Left ventricle myocardium inferior (tissue), 1 donor: ENCODE measurements at places on chromosomes 2 and 18.

DNA sequence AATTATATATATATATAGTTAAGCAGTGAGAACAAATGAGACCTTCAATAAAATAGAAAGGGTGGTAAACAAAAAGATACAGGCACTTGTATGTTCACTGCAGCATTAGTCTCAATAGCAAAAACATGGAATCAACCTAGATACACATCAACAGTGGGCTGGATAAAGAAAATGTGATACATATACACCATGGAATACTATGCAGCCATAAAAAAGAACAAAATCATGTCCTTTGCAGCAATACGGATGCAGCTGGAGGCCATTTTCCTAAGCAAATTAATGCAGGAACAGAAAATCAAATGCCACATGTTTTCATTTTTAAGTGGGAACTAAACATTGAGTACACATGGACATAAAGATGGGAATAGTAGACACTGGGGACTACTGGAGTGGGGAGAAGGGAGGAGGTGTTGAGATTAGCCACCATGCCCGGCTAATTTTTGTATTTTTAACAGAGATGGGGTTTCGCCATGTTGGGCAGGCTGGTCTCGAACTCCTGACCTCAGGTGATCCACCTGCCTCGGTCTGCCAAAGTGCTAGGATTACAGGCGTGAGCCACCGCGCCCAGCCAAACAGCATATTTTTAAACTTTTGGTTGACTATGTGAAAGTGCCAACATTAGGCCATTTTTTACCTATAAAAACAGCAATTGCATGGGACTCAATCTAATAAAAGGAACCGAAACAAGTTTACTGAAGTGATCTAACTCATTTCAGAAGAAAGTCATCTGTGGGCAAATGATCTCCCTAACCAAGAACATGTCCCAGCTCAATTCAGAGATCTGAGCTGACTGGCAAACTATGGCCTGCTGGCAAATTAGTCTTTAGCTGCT, 23.7 kb downstream of the ICA1L start:
- DNase-seq: no peak

GRCh38 chr18:3810296-3810695, 360.3 kb downstream of the TGIF1 start:
- DNase-seq: no peak

GRCh38 chr18:37729716-37730115, 164.1 kb upstream of the CELF4 start:
- no peak for DNase-seq

DNA sequence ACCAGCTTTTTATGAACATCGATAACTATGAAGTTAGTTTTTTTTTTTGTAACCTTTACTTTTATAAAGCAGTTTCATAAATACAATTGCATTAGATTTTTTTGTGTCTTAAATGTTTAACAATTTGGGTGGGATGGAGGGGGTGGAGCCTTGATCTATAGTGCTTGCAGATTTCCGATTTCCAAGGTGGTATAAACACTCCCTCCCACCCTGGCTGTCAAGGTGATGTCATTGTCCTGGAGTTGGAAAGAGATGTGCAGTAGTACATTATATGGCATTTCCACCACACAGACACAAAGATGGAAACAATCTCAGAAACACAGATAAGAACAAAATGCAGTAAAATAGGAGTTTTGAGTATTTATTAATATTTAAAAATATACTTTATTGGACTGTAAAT, 114.4 kb downstream of the TTN start:
- DNase-seq: no peak

DNA sequence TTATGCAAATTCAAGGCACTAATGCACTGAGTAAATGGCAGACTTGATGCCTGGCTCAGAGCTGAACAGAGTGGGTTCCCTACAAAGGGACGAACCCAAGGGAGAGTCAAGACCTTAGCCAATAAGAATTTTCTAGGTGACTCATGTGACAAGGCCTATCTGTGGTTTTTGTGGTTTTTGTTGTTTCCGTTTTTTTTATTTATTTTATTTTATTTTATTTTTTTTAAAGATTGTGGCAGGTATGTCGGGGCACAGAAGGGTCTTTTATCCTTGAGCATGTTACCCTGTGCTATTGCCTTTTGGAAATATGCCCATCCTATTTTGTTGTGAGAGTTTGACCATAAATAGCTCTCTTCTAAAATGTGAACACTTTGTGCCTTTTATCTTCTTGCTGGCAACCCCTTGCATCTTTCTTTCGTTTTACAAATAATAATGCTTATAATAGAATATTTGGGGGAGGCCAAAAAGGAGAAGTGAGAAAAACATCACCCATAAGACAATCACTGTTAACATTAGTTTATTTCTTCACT, 113.4 kb upstream of the AQP4 start:
- no peak for DNase-seq

DNA sequence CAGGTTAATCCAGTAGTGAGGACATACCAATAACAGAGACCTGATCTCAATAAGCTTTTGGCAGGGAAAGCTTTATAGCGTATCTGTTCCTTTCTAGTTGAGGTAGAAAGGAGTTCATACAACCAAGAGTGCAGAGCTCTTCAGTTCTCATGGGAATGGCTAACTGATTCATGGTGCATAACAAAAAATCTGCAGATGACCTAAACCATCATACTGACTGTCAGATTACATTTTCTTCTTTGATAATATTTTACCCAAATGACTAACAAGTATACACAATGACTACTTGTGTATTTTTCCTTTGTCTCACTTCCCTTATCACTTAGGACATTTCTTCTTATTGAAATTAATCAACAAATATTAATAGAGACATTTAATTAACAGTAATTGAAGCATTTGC, 140.0 kb upstream of the SERTAD2 start:
- no peak for DNase-seq

GRCh38 chr2:184178229-184178628, 420.1 kb upstream of the ZNF804A start:
- DNase-seq: no peak

- no peak for DNase-seq
These were observed 154.9 kb downstream of the LNPK start for GRCh38 chr2:175847128-175847527.

GRCh38 chr2:237150831-237151375, 65.2 kb downstream of the COPS8 start:
- DNase-seq: no peak

DNA sequence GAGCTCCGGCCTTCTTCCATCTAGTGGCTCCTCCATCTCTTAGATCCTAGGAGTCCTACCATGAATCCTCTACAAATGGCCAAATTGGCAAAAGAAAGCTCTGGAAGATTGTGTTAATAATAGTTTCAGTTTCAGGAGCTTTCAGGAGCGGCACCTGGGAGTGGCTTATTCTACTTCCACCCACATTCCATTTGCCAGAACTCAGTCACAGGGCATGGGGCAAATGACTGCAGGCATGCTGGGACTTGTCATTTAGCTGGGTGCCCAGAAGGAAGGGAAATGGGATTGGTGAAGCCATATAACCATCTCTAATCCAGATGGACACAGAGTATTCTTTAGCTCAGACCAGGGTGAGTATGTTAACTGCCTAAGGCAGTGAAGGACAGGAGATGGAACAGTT, 3.6 kb upstream of the LRATD1 start:
- DNase-seq: no peak

DNA sequence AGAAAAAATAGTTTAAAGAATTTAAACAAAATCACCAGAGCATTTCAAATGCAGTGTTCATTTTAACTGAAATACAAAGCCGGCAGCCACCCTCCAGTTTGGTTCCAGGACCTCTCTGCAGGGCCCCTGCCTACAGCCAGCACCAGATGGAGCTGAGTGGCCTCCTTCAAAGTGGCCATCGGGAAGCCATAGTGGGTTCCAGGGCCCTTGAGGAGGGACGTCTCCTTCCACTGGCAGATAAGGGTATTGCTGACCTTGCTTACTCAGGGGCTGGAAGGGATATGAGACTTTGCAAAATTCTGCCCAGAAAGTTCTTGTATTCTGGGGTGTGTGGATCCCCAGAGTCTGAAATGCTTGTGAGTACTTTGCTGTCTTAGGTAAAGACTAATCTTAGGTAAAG, 205.2 kb upstream of the APCDD1 start:
- DNase-seq: no peak

GRCh38 chr2:217901400-217901799, 101.4 kb downstream of the TNS1 start:
- DNase-seq: no peak

- no peak for DNase-seq
These were observed 5.2 kb downstream of the ZNF638 start for GRCh38 chr2:71336802-71337201.

DNA sequence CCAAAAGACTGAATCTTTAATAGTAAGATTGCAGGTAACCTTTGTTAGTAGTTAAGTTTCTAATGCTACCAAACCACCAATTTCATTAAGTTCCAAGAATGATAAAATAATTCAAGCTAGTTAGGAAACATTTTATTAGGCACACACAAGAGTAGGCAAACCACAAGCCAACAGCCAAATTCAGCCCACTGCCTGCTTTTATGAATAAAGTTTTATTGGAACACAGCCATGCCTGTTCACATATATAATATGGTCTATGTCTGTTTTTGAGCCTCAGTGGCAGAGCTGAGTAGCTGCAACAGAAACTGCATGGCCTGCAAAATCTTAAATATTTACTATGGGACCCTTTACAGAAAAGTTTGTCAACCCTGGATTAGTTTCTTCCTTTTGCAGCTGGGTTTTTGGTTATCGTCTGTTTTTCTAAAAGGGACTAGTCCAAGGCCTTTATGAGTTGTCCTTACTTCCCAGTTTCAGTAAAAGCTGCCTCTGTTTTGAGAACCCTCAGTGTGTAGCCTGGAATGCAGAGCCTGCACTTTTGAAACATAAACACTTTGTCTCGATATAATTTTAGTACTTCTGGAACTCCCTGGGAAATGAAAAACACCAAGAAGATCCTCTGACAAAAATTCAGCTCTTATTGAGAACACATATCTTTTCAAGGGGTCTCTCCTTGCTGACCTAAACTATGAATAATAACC, 39.1 kb downstream of the FRZB start:
- DNase-seq: no peak

- DNase-seq: no peak
These were observed 304.0 kb downstream of the ARHGAP15 start for GRCh38 chr2:143433251-143433650.

DNA sequence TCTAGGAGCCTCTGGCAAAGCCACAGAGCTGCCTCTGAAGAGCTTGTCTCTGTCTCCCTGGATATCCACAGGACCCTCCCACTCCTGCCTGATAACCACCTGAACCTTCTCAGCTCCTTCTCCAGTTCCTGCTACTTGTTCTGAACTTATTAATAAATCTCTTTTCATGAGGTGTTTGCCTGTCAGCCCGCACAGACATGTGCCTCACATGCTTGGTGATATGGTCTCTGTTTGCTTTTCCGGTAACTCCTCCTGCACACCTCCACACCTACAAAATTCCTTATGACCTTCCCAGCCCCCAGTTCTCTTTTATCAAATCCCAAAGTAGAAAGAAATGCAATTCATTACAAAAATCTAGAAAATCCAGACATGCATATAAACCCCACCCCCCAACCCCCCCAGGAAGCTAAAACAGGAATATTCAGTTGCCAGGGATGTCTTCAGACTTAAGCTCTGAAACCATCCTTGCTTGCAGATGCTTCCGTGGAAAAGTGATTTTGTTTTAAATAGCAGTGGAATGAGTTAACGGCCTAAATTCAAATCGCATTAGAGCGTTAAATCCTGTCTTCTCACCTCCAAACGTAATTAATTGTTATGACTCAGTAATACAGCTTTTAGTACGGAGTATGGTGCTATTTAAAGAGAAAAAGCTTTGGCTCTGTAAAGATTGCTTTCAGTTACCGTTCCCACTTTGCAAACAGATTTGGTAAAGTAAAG, 2.1 kb upstream of the PID1 start:
- no peak for DNase-seq

DNA sequence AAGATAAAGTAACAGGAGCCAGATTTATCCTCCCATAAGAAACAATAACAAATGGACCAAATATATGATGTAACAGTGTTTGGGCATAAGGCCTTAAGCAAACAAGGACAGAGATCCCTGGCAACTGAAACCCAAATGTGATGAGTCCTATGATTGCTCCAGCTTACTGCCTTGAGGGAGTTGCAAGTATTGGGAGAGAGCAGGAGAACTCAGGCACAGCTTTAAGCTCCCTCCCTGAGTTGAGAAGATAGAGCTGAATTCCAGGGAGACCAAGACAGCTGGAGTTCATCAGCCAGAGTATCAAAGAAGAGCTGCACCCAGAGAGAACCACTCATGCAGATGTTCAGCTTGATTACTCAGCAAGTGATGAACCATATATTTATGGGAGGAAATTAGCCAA, 814.5 kb upstream of the RAB6C start:
- DNase-seq: no peak

DNA sequence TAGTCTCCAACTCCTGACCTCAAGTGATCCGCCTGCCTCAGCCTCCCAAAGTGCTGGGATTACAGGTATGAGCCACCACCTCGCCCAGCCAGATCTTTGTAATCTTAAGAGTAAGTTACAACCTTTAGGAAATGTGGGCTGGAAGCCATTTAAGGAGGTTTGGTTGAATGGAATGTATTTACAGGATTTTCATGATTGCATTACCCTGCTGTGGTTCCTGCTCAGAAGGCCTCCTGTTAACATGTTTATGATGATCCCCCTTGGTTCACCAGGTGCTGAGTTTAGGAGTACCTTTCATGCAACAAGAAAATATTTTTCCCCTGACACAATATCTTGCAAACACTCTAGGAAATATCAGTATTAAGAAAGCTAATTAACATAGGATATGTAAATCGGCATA, 187.4 kb upstream of the SH3BP4 start:
- no peak for DNase-seq

DNA sequence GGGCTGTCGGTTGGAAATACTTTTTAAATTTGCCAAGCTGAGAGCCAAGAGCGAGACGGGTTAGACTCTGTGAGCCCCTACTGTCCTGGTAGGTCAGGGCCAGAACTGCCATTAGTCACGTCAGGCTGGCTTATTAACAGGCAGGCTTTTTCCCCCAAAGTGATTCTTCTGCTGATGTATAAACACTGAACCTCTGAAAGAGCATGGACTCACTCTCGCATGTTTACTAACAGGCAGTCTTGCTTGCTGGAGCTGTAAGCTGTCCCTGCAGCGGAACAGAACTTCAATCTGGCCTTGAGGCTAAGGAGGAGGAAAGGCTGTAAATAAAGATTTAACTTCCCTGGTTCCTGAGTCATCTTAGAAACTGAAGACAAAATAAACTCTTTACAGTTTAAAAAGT, 288.4 kb downstream of the PIEZO2 start:
- DNase-seq: no peak

DNA sequence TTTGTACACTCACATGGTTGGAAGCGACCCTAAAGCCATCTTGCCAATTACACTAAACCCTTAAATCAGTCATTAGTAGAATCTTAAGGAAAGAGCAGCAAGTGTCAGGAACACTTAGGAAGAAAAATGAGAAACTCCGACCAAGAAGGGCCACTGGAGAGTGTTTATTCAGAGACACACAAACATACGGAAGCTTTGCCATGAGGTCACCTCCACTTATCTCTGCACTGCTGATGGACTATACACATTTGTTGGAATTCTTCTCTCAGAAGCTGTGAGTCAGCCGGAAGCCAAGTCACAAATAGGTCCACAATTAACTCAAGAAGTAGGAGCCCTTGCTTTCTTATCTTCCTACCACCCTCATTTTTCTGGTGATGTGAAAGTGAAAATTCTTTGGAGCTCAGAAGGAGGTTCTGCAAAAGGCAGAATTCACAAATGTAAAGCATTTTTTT, 21.6 kb downstream of the BMP10 start:
- DNase-seq: no peak

GRCh38 chr2:174667250-174667860, 69.8 kb upstream of the WIPF1 start:
- DNase-seq: no peak

GRCh38 chr2:79388024-79388423, 124.8 kb upstream of the CTNNA2 start:
- DNase-seq: no peak
